ENCODE measurements at places on chromosomes 3 and 15. TPM values are rescaled to one million over a fixed set of nuclear protein-coding genes. Genes with fewer than 3 reads are reported as not detected.

DNA sequence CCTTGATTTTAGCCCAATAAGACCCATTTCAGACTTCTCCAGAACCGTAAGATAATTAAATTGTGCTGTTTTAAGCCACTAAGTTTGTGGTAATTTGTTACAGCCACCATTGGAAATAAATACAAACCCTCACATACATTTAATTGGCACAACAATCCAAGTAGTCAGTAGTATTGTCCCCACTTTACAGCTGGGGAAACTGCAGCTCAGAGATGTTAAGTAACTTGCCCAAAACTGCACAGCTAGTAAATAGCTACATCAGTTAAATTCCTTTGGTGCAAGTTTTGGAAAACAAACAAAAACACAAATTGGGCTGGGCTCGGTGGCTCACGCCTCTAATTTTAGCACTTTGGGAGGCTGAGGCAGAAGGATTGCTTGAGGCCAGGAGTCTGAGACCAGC lies 13.3 kb upstream of the IREB2 start:
- DNase-seq = no peak

GRCh38 chr3:61559136-61559731 lies 2.1 kb upstream of the PTPRG start:
- DNase-seq = no peak

- DNase-seq = no peak
Measured at GRCh38 chr15:31471731-31472430, 145.2 kb downstream of the KLF13 start.

GRCh38 chr15:28913171-28913765 lies 27.5 kb downstream of the APBA2 start:
- DNase-seq = peak; percentile 36

DNA sequence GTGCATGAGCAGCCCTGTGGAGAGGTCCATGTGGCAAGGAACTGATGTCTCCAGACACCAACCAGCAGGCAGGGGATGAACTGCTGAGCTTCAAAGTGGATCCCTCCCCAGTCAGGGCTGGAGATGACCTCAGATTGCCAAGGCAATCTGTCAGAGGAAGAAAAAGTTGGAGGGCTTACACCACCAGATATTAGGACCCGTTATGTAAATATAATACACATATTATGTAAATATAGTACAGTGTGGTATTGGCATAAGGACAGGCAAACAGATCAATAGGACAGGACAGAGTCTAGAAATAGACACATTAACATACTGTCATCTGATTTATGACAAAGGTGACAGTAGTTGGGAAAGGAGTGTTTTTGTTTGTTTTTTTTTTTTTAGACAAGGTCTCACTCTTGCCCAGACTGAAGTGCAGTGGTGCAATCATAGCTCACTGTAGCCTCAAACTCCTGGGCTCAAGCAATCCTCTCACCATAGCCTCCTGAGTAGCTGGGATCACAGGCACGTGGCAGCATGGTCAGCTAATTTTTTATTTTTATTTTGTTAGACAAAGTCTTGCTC lies 18.0 kb upstream of the RAB7A start:
- DNase-seq = no peak

- no peak for DNase-seq
Measured at GRCh38 chr3:171775943-171776342, 34.3 kb downstream of the PLD1 start.

Gene DOCK3
- total RNA-seq = 11.1 TPM

Gene CD200
- total RNA-seq = 41.5 TPM

Gene RIOX2
- total RNA-seq = 10.4 TPM

GRCh38 chr3:112395181-112395895 lies 62.4 kb downstream of the CD200 start:
- DNase-seq = no peak

- peak; percentile 66 for DNase-seq
Measured at GRCh38 chr3:15982667-15983196, 185.0 kb upstream of the ANKRD28 start.

Gene OR5K2
- total RNA-seq = not detected

- no peak for DNase-seq
Measured at GRCh38 chr15:66912001-66912400, 153.4 kb upstream of the SMAD3 start.

DNA sequence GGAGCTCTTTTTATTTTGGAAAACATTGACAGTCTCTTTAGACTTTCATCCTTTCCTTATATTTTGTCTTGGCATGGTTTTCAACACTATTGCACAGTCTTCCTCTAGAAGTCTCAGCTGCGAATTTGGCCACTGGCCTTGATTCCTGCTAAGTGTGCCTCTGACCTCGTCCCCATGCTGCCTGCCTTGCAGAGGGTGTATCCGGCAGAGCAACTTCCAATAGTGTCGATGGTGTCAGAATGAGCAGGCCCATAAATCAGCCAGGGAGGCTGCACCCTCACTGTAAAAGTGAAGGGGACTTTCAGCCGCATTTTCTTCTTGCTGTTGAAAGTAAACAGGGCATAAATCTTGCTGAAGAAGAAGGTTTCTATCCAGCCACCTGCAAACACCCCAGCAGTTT lies 336.7 kb upstream of the TRIM42 start:
- no peak for DNase-seq

Gene SLC15A2
- total RNA-seq = 1.0 TPM

- peak; percentile 71 for DNase-seq
Measured at GRCh38 chr3:127392156-127392490, 104.3 kb upstream of the PRR20G start.

Gene ATP13A3
- 113 TPM for total RNA-seq

DNA sequence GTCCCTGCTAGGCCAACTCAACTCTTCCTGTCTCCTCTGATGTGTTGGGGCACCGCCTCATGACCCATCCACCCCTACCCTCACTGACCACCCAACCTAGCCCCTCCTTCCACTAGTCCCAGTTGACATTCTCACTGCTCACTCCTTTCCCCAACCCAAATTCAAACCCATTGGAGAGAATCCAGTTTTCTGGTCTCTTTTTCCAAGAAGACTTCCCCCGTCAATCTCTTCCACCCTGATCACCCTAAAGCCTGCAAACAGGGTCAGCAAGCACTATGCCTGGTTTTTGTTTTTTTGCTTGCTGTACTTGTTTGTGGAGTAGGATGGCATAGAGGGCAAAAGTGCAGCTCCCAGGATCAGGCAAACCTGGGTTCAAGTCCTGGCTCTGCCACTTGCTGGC lies 176.6 kb upstream of the PPP2R3A start:
- no peak for DNase-seq

- no peak for DNase-seq
Measured at GRCh38 chr15:87610366-87610765, 646.2 kb downstream of the NTRK3 start.

Gene RETNLB
- total RNA-seq = not detected

Gene ACP3
- not detected for total RNA-seq

Gene CCDC51
- 22.0 TPM for total RNA-seq

DNA sequence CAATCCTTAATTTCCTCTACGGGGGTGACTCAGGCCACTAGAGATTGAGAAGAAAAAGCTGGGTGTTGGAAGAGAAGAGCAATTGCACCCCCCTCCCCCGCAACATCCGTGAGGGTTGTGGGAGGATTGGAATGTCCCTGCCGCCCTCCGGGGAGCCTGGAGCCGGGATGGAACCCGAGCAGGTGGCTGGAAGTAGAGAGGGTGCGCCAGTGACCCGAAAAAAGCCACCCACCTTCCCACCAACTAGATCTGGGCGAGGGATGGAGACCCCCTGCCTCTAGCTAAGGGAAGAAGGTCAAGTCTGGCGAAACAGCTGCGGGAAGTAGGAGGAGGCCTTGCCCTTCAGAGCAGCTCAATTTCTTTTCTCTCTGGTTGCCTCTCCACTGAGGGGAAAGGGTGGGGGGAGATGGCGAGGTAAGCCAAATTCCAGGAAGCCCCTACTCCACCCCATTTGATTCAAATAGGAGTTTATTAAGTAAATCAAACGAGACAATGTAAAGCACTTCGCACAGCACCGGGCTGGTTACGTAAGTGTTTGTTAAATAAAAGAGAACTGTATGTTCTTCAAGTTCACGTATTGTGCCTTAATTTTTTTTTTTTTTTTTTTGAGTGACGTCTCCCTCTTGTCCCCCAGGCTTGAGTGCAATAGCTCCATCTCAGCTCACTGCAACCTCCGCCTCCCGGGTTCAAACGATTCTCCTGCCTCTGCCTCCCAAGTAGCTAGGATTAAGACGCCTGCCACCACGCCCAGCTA lies 1.1 kb upstream of the WWTR1 start:
- DNase-seq = peak; percentile 60

- no peak for DNase-seq
Measured at GRCh38 chr3:138011722-138012121, 1.8 kb downstream of the CLDN18 start.

Gene KBTBD12
- total RNA-seq = not detected

Gene C2CD4B
- total RNA-seq = not detected

- no peak for DNase-seq
Measured at GRCh38 chr15:53872410-53872809, 105.8 kb upstream of the UNC13C start.

- DNase-seq = no peak
Measured at GRCh38 chr3:44762170-44762677, 630 bp downstream of the KIF15 start.

- no peak for DNase-seq
Measured at GRCh38 chr15:82568986-82569385, 28.7 kb upstream of the RPS17 start.

GRCh38 chr3:118863731-118864322 lies 170.8 kb downstream of the IGSF11 start:
- peak; percentile 20 for DNase-seq

- DNase-seq = peak; percentile 93
Measured at GRCh38 chr15:74614744-74615507, 710 bp upstream of the CLK3 start.

- DNase-seq = no peak
Measured at GRCh38 chr3:34238407-34238806, 440.0 kb downstream of the PDCD6IP start.

DNA sequence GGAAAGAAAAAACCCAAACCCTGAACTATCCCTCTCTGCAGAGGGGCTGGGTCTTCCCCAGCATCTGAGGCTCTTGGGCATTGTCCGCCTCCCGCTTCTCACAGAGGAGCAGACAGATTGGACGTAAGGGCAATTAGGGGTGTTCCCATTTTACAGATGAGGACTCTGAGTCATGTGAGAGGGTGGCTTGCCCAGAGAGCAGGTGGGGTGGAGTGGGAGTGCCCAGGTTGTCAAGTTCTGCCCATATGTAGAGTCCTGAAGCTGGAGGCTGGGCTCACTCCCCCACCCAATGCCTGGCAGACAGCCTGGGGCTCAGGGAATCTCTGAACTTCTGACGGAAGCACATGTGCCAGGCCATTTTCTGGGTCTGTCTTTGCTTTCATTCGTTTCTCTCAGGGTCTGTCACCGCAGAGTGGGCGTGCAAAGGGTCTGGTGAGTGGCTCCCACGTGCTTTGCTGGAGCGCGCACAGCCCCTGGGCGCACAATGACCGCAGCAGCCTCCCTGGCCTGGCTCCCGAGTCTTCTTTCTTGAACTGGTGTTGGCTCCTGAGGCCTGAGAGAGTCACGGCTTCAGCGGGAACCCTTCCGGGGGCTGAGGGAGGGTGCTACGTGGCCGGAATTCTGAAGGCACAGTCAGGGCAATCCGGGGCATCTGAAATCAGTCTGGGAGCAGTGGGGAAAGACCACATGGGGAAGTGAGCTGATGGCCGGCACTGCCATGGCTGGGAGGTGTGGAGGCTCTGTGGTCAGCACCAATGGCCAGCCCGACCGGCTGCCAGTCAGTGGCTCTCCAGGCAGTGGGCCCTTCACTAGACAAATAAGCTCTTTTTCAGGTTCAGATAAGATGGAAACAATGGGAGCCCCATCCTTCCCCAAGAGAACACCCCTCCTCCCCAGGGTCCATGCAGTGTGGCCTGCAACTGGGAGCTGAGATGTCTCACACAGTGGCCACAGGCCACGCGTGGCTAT lies 1.1 kb upstream of the TRPM1 start:
- no peak for DNase-seq

Gene ALCAM
- 54.4 TPM for total RNA-seq

DNA sequence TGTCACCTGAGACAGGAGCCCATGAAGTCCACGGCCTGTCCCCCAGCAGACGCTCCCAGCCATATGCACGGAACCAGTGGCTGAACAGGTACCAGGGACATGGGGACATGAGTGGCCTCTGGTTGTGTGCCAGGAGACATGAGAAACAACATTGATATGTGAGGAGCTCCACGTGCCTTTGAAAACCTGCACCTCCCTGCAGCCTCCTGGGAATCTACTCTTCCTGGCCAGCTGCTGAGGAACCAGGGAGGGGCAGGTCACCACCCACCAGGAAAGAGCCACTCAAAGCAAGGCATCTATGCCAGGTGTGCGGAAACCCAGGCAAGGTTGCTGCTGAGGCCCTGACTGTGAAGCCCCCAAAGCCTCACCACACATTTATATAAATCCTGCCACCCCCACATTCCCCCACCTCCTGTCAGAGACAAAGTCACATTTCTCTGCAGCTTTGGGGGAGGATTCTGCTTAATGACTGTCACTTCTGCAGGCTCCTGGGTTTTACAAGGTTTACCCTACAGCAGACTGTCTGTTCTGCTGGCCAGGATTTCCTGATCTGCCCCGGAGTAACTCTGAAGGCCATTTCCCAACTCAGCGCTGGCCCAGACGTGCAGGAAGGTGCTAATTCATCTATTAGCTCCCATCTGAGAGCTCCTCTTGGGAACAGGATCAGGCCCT lies 110.8 kb downstream of the ADCY5 start:
- no peak for DNase-seq

DNA sequence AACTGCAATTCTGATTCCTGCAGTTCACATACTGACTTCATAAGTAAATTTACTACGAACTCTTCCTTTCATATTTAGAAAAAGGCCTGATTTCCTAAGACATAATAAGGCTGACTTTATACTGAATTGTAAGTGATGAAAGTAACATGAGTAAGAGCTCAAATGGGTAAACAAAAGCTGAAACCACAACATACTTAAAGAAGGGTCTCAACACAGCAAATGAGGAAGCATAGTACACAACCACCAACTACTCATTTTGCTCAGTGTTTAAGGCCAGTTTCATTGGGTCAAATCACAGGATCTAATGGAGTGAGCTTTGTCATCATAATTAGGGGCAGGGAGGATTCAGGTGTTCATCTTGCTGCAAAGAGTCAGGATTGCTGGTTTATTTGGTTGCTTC lies 81.4 kb downstream of the SETD2 start:
- no peak for DNase-seq

- DNase-seq = no peak
Measured at GRCh38 chr15:53312707-53313106, 446.8 kb downstream of the WDR72 start.

- DNase-seq = no peak
Measured at GRCh38 chr3:140610544-140610943, 67.3 kb upstream of the TRIM42 start.

Gene PSTPIP1
- total RNA-seq = 0.77 TPM

Gene ZNF774
- 1.9 TPM for total RNA-seq

Data from neural progenitor cell (in vitro differentiated cells).